ENCODE measurements at places on chromosomes 7 and 10.
A peak's percentile ranks its signal among the peaks of the same experiment; 100 is the strongest.

DNA sequence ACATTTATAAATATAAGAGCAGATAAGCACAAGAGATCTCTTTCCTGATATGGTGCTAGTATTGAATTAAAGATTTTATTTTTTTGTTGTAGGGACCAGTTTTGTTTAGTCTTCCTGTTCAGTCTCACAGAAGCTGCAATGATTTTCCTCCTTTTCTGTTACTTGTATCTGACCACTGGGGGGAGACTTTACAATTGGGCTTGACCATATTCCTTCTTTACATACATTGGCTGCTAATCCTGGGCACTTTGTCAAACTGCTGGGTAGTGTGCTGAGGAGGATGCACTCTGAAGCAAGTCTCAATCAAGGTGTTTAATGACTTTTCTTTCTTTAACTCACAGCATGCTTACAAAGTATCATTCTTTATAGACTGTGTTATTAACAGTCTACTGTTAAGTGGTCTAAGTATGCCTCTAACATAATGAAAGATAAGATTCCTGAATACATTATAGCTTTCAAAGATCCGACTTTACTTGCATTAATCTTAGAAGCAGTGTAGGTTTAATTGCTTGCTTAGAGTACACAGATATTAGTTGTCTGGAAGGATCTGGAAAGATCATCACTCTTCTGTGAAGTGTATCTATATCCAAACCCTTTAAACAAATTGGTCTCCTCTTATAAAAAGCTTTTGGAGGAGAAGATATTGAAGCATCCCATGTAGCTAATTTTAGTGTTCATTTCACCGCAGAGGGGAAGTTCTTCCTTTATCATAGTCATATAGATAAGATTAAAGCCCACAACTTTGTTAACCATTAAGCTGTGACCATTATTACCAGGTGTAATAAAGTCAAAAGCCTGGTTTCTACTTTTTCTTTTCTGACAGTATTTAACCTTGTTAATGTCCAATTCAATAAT lies 3.1 kb downstream of the PALS2 start:
- no peak for DNase-seq

GRCh38 chr10:129846991-129847391 lies 117.1 kb downstream of the EBF3 start:
- no peak for DNase-seq

- no peak for DNase-seq
Observed at GRCh38 chr7:135375908-135376699, 133.8 kb downstream of the CNOT4 start.

DNA sequence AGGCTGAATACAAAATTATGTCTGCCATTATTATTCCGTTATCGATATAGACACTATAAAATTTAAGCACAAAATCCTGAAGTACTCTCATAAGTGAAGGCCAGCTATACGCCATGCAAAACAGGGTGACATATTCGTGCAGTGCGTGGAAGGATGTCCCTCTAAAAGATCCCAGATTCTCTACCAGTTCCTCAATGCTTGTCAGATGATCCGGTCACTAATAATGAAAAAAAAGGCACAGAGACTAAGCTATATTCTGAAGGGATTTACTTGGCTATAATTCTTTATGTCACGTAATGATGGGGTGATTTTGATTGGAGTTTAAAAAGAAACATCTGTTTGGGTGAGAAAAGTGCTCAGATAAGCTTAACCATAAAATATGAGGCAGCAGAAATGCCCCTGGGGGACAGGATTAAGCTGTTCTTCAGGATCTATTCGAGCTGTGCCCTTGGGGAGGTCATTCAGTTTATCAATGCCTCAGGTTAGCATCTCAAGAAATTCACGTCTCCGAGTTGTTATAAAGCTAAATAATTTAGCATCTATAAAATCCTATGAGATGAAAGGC lies 229.7 kb upstream of the PITRM1 start:
- DNase-seq, result no peak

GRCh38 chr7:36336390-36336789 lies 53.3 kb upstream of the ANLN start:
- DNase-seq, result no peak

GRCh38 chr7:117818232-117818631 lies 55.0 kb downstream of the CTTNBP2 start:
- DNase-seq, result no peak

GRCh38 chr10:111598433-111599059 lies 521.7 kb downstream of the ADRA2A start:
- peak; percentile 32 for DNase-seq

DNA sequence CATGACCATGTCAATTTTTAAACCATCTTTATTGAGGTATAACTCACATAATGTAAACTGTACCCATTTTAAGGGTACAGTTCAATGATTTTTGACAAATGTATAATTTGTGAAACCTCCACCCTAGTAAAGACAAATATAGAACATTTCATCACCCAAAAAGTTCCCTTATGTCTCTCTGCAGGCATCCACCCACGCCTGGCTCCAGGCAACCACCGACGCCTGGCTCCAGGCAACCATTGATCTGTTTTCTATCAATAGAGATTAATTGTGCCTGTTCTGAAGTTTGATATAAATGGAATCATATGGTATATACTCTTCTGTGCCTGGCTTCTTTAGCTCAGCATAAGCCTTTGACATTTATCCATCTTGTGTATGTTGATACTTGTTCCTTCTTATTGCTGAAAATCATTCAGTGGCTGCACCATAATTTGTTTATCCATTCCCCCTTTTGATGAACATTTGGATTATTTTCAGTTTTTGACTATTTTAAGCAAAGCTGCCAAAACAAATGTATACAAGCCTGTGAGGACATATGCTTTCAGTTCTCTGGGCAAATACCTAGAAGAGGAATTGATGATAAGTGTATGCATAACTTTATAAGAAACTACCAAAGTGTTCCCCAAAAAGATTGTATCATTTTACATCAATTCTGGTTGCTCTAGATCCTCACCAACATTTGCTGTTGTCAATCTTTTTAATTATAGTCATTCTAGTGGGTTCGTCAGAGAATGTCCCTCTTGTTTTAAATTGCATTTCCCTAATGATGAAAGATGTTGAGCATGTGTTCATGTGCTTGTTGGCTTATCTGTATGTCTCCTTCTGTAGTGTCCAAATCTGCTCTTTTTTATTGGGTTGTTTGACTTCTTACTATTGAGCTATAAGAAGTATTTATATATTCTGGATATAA lies 55.7 kb upstream of the HECTD2 start:
- DNase-seq, result no peak

DNA sequence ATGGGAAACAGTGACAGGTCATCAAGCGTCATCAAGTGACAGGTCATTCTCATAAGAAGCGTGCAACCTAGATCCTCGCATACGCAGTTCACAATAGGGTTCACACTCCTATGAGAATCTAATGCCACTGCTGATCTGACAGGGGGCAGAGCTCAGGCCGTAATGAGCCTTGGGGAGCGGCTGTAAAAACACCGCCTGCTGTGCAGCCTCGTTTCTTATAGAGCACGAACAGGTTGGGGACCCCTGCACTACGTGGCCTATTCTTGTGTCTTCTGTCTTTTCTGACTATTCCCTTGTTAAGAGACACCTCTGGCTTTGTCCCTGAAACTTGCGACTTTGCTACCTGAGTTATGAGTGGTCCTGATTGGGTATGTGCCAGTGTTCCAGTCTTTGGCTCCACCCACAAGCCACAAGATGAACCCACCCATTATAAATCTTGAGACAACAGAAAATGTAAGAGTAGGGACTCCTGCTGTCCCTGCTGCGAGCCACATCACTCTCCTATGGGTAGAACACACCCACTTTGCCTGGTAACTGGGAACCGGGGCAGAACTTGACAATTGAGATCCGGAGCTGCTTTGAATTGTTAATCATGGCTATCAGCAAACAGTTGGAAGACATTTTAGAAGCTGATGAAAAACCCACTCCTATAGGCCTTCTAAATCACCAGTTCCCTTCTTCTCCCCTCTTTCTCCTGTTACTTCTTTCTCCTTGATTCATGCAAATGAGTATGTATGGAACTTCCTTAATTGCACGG lies 55.8 kb upstream of the EXOC4 start:
- DNase-seq, result no peak

DNA sequence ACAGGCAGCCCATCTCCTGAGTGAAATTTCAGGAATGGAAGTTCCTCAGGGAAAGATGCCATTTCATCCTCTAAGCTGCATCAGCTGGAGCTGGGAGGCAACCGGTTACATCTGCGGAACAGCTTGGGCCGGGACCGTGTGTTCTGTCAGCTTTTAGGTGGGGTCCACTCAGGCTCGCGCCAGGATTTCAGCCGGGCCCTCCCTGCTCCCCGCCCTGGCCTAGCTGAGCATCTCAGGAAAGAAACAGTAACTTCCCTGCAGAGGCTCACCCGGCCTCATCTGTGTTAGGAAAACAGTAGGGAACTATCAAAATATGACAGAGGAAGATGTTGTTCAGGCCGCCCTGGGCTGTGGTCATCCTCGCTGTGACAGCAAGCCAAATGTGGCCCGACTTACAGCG lies 110.4 kb downstream of the TRIL start:
- no peak for DNase-seq

DNA sequence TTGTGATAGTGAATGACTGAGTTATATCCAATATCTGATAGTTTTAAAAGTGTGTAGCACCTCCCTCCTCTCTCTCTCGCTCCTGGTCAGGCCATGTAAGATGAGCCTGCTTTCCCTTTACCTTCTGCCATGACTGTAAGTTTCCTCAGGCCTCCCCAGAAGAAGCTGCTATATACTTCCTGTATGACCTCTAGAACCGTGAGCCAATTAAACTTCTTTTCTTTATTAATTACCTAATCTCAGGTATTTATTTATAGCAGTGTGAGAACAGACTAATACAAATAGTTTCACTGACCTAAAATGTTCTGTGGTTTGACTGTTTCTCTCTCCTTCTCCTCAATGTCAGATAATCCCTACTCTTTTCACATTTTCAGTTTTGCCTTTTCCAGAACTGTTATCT lies 321.3 kb upstream of the MBL2 start:
- no peak for DNase-seq

- DNase-seq, result peak; percentile 33
Observed at GRCh38 chr7:73433924-73434700, 534 bp downstream of the FZD9 start.

GRCh38 chr7:101315336-101315735 lies 6.3 kb downstream of the IFT22 start:
- peak; percentile 57 for DNase-seq

GRCh38 chr10:30562787-30563186 lies 66.8 kb downstream of the LYZL2 start:
- no peak for DNase-seq

- DNase-seq, result no peak
Observed at GRCh38 chr7:47551668-47552440, 30.1 kb downstream of the TNS3 start.

GRCh38 chr10:77675347-77675746 lies 37.7 kb upstream of the KCNMA1 start:
- no peak for DNase-seq

GRCh38 chr10:23291551-23292334 lies 52.9 kb downstream of the C10orf67 start:
- DNase-seq, result no peak

- DNase-seq, result no peak
Observed at GRCh38 chr7:120441850-120442249, 168.9 kb downstream of the KCND2 start.

Data from activated naive CD4-positive, alpha-beta T cell treated with anti-CD3 and anti-CD28 coated beads, Interleukin-2, amount 50 U/mL, for 16 hours (primary cell).